ENCODE measurements at places on chromosomes 5 and 9.

DNA sequence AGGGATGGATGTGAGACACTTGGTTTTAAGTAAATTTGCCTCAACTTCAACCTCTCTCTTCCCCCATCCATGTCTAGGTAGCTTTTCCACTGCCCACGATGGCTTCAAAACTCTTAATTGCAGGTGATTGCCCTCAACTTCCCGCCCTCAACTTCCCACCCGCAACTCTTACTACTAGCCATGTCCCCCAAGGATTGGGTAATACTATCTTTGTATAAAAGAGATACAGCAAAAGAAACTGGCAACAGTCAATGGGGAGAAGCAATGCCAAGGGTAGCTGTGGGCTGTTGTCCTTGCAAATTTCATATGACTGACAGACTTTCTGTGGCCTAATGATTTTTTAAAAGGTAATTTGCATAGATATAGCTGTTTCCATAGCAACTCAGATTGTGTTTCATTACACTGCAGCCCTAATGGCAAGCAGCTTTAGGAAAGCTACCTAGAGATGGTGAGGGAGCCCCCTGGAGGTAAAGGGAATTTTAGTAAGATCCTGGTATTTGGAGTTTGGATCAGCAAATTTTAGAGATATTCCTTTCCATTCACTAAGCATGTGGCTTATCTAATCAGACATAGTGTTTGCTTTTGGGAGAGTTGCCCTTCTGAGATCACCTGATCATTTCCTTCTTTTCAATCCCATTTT lies 421.5 kb upstream of the DAP start:
- DNase-seq = peak; percentile 25

- peak; percentile 76 for DNase-seq
Observed at GRCh38 chr5:148790545-148791333, 35.7 kb upstream of the ADRB2 start.

- DNase-seq = no peak
Observed at GRCh38 chr5:153613672-153614071, 123.2 kb downstream of the GRIA1 start.

DNA sequence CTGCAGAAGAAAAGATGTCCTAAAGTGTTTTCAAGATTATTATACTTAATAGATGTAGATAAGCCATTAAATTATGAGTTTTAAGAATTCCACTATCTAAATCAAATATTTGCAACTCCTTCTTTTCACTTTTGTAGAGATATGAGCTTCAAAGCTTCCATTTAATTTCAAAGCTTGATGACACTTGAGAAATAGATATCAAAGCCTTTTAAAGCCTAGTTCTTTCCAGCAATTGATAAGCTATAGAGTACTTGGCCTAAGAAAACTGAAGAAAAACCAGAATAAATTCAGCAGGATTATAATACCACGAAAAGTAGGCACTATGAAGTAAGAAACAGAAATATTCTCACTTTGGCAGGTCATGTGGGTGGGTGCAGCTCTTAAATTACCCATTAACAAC lies 1.7 kb downstream of the TNFSF8 start:
- DNase-seq = no peak

DNA sequence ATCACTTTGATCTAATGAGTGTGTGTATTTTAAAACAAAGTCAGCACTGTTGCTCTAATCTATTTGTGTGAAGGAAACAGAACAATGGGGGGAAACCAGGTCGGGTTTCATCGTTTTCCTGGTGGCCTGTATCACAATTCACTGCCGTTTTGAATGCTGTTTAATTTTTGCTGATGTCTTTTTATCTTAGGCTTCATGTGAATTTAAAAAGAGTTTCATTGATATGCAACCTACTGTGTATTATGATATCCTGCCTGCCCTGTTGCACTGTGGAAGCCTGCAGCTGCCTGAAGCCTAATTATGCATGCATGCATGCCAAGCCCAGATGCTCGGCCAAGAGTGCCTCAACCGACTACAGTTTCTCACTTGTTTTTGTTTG lies 307.5 kb downstream of the ZNF608 start:
- DNase-seq = no peak

DNA sequence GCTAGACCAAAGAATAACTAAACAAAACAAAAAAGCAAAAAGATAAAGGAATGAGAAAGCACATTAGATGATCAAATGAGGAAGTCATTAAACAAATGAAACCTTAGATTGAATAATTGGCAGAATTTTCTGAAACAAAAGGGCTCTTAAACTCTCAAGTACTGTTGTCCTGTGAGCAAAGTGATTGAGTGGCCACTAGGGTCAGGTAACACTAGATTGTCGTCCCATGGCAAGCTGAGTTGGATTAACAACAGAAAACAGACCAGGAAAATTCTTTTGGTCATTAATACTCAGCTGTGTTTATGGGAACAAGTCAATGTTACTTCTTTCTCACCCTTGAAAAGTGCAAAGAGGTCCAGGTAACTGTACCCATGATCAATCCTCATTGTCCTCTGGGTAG lies 81.6 kb upstream of the MRPS30 start:
- no peak for DNase-seq

DNA sequence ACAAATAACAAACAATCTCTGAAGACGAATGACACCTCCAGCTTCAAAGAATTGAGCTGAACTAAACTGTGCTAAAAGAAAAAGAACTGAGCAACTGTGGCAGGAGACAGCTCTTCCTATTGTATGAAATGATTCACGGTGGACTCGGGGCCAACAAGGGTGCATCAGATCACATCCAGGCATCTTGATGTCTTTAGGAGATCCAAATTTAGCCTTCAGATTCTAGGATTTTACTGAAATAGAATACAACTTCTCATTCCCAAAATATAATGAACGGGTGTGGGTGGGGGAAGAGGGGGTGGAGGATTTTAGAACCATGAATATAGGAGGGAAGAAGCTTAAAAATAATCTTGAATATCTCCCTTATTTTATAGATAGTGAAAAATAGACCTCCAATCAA lies 631.8 kb downstream of the ELAVL2 start:
- DNase-seq = no peak

DNA sequence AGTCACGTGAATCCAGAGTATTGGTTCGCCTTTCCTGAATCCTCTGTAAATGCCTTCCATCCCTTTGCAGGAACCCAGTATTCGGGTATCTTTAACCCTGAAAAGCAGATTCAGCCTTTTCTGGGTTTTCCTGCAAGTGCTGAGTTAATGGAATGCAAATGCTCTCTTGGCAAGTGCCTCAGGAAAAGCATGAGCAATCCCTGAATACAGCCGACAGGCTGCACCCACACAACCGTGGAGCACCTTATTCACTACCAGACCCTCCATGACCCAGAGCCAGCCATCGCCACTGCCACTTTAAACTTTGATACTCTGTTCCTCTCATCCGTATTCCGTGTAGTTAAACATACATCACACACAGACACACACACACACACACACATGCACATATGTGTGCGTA lies 54.4 kb downstream of the ZNF622 start:
- DNase-seq = no peak

- no peak for DNase-seq
Observed at GRCh38 chr9:16411311-16411710, 459.2 kb downstream of the BNC2 start.

DNA sequence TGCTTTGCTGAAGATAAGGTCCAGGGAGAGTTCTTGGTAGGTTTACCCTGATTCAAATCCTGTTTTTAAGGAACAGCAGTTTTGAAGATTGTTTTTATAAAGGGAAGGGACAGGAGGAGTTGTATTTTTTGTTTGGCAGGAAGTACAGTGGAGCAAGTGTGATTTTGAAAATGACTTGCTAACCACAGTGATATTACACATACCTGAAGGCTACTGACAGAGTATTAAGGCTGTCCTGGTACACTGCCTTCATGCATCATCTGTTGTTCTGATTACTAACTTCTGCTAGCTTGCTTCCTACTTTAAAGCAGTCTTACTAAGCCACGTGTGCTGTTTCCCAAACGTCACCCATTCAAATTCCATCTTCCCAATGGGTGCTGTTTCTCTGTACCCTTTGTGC lies 559.5 kb upstream of the SGCD start:
- no peak for DNase-seq

DNA sequence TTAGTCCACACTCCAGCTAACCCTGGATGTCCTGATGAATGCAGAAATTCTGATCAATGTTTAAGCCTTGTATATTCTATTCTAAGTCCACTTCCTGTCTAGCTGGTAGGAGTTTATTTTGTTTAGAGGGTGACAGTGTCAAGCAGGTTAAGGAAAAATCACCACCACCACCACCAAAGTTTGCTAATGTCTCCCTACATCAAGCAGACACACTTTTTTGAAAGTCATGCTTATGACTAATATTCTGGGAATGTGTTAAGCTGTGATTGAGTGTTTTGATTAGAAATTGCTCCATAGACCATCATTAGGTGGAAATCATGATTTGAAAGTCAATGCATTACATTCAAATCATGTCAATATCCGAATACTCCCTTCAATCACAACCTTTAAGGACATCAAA lies 1530.1 kb downstream of the MAT2B start:
- DNase-seq = no peak

GRCh38 chr5:132103332-132103951 lies 29.9 kb downstream of the CSF2 start:
- peak; percentile 88 for DNase-seq

DNA sequence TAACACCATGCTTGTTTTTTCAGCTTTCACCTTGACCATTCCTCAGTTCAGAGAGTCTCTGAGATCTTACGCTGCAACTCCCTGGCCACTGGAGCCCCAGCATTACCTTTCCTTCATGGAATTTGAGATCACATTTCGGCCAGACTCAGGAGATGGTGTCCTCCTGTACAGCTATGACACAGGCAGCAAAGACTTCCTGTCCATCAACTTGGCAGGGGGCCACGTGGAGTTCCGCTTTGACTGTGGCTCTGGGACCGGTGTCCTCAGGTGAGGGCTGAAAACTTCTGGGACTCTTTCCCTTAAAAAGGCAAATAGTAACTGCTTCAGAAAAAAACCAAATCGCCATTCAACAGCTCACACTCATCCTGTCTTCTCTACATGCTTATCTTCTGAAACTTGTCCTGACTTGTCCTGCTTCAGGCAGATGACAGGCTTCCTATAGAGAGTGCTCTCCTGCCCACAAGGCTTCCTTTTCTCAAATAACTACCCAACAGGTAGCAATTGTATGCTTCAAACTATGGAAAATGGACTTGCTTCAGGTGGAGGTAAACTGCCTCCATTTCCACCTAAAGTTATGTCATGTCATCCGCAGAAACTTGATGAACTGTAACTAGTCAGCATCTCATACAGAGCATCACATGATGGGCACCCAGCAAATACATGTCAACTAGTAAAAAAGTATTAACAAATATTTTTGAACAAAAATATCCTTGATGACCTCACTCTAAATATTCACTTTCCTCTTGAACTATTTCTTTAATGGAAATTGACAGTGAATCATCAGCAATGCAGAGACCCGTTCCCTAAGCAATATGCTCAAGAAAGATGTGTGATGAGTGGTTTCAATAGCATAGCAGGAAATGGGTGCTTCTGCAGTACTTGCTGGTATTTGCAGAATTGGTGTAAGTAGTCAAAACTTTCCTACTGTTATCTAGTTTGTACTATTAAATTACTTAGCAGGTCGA lies 129.2 kb downstream of the LIFR start:
- DNase-seq = peak; percentile 55

- DNase-seq = no peak
Observed at GRCh38 chr5:56337715-56338319, 104.7 kb upstream of the ANKRD55 start.

GRCh38 chr9:12972608-12973589 lies 198.1 kb downstream of the LURAP1L start:
- DNase-seq = no peak

GRCh38 chr5:158414780-158415179 lies 555.8 kb upstream of the CLINT1 start:
- peak; percentile 56 for DNase-seq

- no peak for DNase-seq
Observed at GRCh38 chr9:130239741-130240241, 25.8 kb upstream of the HMCN2 start.

GRCh38 chr5:31730139-31730538 lies 91.2 kb downstream of the PDZD2 start:
- no peak for DNase-seq

Measured in RWPE1 (cell line).